ENCODE measurements at places on chromosomes 11 and 22. TPM values are rescaled to one million over a fixed set of nuclear protein-coding genes. Genes with fewer than 3 reads are reported as not detected.

Gene APOL3
- total RNA-seq: 84.2 TPM

Gene MLC1
- total RNA-seq: 2.8 TPM

Gene HBE1
- total RNA-seq: 0.94 TPM

Gene MAJIN
- not detected for total RNA-seq

Gene TYR
- total RNA-seq: not detected

Gene TRPT1
- 5.2 TPM for total RNA-seq

Gene AGBL2
- 2.1 TPM for total RNA-seq

Gene RTN4R
- total RNA-seq: 0.21 TPM

Gene MRGPRF
- under 0.01 TPM for total RNA-seq

Gene OR8B3
- total RNA-seq: not detected

Gene SLC25A1
- 12.4 TPM for total RNA-seq

Gene APOC3
- total RNA-seq: not detected

Gene GPHA2
- total RNA-seq: not detected

Gene DAGLA
- 0.94 TPM for total RNA-seq

Gene CRACR2B
- total RNA-seq: 0.84 TPM

Gene SEPTIN3
- 0.10 TPM for total RNA-seq

Gene HPS5
- total RNA-seq: 30.2 TPM

Gene SGSM1
- 0.73 TPM for total RNA-seq

Gene ADSL
- 82.0 TPM for total RNA-seq

Gene TRPC6
- total RNA-seq: 0.63 TPM

Gene FAT3
- under 0.01 TPM for total RNA-seq

Gene XKR3
- not detected for total RNA-seq

Gene DLG2
- total RNA-seq: 1.6 TPM

Gene TMEM191B
- total RNA-seq: 0.10 TPM

Gene FGF4
- total RNA-seq: not detected

Gene OR6T1
- total RNA-seq: not detected

Gene MPPED2
- 0.21 TPM for total RNA-seq

Gene OR52I2
- total RNA-seq: not detected

Gene OSBP2
- 3.1 TPM for total RNA-seq

Gene SLC22A8
- not detected for total RNA-seq

Gene POTEH
- not detected for total RNA-seq

Gene TIMP3
- total RNA-seq: 0.21 TPM

Gene CBX7
- 28.8 TPM for total RNA-seq
